ENCODE measurements at places on chromosomes 7 and 10.
A peak's percentile ranks its signal among the peaks of the same experiment; 100 is the strongest.

DNA sequence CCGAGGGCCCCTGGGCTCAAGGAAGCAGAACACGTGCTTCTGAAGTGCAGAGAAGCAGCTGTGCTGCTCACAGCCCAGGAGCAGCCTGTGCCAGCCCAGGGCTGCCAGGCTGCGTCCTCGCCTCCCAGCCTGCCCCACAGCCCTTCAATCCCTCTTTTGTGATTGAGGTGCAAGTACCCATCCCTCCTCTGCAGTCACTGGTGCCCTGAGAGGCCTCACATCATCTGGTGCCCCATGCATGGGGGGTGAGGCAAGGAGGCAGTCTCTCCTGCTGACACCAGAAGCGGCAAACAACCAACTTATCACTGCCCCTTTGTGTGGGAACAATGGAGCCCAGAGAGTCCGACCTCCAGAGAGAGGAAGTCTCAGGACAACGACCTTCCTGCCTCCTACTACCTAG is 49.8 kb upstream of the FGFR2 start:
- peak; percentile 26 for DNase-seq

DNA sequence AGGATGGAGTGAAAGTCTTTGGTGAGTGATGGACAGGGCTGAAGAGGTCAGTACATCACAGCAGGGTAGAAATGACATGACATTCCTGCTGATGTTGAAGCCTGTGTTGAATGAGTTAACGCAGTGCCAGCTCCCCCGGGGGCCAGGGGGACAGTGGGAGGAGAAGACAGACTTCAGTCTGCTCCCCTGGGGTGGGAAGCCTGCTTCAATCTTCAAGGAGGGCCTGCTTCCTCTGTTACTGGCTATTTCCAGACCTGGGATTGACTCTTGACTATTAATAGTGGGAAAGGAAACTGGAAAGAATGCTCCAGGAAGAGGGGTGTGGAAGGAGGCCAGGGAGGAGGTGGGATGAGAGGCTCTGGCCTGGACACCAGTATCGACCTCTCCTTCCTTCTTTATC is 27.2 kb downstream of the PODXL start:
- no peak for DNase-seq

- no peak for DNase-seq
These were observed 24.3 kb downstream of the GDI2 start for GRCh38 chr10:5788969-5789368.

DNA sequence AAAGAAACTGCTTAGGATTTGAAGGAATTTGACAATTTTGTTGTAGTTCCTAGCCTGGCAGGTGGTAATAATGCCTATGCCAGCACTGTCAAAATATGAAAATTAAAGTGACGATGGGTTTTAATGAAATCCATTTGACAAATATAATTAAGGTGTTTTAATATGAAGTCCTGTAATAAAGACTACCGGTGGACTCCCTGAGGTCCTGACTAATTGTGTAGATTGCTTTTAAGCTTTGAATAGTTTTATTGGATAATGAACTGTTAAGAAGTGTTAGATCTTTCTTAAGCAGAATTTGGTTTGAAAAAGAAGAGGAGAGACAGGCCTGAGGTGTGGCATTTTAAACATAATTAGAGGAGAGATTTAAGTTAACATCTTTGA is 197.2 kb downstream of the VTI1A start:
- peak; percentile 72 for DNase-seq

- no peak for DNase-seq
These were observed 3.3 kb upstream of the DENND10 start for GRCh38 chr10:119100434-119101238.

DNA sequence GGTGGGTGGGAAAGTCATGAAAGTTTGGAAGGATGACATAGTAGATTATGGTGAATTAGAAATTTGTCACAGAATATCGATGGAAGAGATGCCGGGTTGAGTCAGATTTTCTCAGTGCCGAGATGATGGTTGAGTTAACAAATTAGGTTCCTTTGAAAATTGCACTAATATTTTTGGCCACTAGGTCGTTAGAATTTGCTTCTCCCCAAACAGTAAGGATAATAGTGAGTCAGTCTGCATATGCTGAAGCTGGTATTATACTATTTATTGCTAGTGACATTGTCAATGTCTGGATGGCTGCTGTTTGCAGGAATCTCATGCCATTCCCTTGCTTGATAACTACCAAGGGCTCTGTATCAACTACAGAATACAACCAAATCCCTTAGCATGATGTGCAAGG is 37.7 kb upstream of the MINDY3 start:
- DNase-seq = no peak

DNA sequence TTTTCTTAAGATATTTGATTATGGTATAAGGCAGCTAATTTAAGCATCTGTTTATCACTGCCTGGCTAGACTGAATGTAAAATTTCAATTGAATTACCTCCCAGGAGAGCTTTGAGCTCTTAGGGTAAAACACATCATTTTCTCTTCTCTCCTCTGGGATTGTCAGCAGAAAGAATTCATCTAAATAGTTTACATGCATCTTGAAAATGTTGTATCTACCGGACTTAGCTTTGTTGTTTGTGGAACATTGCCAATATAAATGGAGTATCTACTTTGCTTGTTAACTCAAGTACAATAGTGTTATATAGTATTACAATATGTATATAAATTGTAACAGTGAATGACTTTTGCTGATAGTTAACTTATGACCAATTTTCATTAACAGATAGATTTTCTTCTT is 73.3 kb downstream of the TAF3 start:
- DNase-seq = no peak

- no peak for DNase-seq
These were observed 55.8 kb downstream of the PIK3AP1 start for GRCh38 chr10:96664563-96664962.

- DNase-seq = no peak
These were observed 69.3 kb upstream of the PDZD8 start for GRCh38 chr10:117444497-117445040.

DNA sequence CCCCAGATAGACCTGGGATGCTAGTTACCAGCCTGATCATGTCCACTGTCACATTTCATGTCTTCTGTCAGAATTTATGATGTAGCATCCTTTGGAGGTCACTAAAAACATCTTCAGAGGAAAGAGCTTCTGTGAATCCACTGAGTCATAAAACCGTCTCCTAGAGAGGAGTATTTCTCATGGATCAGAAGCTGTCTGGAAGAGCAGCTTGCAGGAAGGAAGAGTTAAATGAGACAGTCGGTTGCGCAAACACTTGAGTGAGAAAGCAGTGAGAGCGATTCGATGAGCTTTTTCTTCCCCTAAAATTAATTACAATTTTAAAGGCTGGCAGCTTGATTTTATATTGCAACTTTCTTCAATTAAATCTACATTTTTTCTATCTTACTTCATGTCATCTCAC is 47.2 kb upstream of the WDR11 start:
- DNase-seq = no peak

GRCh38 chr10:68135922-68136792 is 26.9 kb downstream of the MYPN start:
- DNase-seq = no peak

DNA sequence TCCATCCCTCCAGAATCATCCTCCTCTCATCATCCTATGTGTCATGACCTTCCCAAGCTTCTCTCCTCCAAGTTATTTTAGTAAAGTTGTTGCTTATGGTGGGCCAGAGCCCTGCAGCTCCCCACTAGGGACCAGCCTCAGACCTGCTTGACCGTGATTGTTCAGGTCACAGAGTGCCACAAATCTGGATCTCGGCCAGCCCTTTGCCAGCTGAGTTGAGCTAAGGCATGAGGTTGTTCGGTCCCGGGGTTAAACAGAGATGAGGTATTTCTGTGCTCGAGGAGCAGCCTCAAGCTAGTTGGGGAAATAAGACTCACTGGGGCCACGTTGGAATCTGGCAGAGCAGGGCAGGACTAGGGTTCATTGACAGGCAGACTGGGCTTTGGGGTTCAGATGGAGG is 66.3 kb upstream of the PPIF start:
- DNase-seq = no peak

DNA sequence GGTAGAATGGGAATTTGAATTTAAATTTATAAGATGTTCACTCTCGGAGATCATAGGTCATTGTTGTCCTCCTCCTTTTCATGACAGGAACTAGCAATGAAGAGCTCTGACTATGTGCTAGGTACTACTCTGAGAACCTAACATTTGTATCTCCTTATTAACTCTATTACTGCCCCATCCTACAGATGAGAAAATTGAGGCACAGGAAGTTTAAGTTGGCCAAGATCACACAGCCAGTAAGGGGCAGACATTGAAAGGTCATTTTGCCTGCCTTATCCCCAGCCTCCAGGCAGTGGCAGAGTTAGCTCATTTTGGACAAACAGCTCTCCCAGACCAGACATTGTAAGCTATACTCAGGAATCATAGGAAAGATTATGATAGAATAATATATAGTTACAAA is 6.0 kb downstream of the SRGN start:
- DNase-seq = no peak

DNA sequence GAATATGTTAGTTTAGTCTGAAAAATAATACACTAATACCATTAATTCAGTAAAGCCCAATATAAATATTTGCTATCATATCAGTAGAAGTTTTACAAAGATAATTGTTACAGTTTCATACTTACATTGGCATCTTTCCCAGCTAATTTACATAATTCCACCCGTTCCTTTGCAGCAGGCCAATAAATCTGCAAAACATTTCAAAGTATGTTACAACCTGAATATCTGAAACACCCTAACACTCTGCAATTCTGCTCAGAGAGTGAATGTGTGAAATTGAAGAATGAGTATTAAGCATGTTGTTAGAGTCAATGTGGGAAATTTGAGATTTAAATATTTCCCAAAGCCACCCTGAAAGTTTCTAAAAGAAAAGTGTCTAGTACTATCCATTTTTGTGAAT is 105.5 kb downstream of the SEMA3D start:
- DNase-seq = peak; percentile 5

GRCh38 chr10:74233281-74233680 is 82.3 kb downstream of the ADK start:
- DNase-seq = no peak

GRCh38 chr10:335151-335800 is 200.0 kb downstream of the ZMYND11 start:
- no peak for DNase-seq

GRCh38 chr10:128008521-128009250 is 101.8 kb downstream of the PTPRE start:
- DNase-seq = no peak

- no peak for DNase-seq
These were observed 88.3 kb downstream of the CABCOCO1 start for GRCh38 chr10:61750943-61751471.

DNA sequence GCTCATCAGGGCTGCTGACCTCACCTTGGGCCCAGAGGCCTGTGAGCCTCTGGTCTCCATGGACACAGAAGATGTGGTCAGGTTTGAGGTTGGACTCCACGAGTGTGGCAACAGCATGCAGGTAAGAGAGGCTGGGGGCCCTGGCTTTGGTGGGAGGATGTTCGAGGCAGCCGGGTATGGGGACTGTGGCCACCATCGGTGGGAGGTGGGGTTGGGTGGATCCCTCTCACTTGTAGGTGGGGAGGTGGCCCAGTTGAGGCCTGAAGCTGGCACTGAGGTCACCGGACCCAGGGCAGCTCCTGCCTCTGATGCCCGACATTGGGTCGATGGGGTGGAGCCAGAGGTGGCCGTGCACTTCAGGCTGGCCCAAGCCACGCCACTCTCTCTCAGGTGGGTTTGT is 406 bp downstream of the ZP3 start:
- DNase-seq = no peak

- DNase-seq = no peak
These were observed 49.5 kb upstream of the PITRM1 start for GRCh38 chr10:3222068-3222467.

- no peak for DNase-seq
These were observed 30.8 kb downstream of the HIF1AN start for GRCh38 chr10:100566561-100566960.

DNA sequence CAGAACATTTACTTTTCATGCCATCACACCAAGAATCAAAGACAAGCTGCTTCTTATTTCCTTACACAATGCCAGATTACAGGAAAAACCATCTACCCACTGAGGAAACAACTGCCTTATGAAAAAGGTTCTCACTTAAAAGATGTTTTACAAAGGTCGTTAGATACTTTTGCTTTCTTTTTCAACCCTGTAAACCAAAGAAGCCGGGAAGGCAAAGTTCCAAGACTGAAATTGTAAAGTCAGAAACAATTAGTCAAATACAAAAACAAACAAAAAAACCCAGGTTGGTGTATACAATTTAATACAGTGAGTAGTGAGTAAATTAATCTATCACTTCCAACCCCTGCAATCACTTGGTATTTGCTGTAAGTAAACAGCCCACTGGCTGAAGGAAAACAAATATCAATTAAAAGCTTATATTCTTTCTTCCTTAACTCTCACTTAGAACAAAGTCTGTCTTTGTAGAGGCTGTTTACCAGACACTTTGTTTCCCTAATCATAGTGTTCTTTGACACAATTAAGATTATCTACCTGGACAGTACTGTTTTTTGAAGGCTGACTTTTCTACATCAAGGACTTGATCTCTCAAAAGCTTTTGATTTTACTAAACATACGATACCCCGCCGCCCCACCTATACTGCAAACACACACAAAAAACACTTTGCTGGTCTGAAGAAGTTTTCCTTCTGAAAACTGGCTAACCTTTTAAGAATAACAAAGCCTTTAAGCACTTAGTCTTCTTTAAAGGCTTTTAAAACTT is 18.1 kb downstream of the ERLIN1 start:
- DNase-seq = no peak

DNA sequence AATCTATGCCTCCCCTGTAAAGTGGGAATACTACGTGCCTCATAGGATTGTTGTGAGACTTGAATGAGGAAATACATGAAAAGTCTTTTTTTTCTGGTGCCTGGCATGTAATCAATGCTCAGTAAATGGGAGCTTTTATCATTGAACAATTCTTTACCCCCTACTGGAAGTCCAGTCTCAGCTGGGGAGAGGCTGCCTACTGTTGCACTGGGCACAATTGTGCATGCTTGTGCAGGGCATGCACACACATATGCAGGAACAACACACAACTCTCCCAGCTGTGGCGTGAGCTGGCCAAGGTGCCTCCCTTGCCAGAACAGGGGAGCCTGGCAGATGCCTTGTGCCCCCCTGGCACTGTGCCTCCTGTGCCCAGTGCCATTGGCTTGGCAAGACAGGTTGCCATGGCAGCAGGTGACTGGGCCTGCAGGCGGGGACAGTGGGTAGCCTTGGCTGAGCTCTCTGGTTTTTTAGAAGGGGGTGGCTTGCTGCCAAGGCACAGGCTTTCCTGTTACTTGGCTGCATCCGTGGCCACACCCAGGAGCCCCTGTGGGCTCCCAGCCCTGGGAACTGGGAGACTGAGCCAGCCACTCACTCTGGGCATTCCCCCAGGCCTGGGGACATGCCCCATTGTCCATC is 16.1 kb upstream of the PALD1 start:
- DNase-seq = peak; percentile 85
